Urinary bladder (tissue), 4 donors: ENCODE measurements at places on chromosomes 12 and 14.

DNA sequence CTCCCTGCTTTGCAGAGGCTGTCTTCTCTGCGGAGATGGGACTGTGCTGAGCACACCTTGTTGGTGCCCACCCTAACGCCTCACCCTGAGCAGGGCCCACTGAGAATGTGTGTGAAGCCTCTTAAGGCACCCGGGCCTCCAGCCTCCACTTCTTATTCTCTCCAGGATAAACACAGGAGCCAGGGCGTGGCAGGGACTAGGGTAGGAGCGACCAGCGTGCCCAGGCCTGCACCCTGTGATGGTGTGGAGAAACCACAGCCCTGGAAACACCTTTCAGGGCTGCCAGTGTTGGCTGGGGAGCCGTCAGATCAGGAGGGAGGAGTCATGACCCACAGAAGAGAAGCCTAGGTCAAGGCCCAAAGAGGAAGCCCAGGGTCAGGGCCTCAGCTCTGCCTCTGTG, 41.3 kb downstream of the VDR start:
- no peak for DNase-seq

DNA sequence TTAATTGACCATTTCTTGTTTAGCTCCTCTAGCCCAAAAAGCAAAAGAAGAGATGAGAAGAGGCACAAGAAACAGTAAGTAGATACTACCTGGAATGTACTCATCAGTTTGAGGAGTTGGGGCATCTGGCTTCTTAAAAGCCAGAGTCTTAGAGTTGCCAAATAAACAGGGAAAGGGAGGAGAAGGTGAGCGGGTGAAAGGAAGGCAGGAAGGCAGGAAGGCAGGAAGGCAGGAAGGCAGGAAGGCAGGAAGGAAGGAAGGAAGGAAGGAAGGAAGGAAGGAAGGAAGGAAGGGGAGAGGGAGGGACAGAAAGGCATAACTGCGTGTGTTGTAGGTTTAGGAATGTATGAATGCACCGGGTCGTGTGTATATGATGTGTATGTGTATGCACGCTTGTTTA, 56.7 kb upstream of the HSPB8 start:
- no peak for DNase-seq

- DNase-seq: no peak
These were observed 11.6 kb downstream of the BMAL2 start for GRCh38 chr12:27344246-27344645.

DNA sequence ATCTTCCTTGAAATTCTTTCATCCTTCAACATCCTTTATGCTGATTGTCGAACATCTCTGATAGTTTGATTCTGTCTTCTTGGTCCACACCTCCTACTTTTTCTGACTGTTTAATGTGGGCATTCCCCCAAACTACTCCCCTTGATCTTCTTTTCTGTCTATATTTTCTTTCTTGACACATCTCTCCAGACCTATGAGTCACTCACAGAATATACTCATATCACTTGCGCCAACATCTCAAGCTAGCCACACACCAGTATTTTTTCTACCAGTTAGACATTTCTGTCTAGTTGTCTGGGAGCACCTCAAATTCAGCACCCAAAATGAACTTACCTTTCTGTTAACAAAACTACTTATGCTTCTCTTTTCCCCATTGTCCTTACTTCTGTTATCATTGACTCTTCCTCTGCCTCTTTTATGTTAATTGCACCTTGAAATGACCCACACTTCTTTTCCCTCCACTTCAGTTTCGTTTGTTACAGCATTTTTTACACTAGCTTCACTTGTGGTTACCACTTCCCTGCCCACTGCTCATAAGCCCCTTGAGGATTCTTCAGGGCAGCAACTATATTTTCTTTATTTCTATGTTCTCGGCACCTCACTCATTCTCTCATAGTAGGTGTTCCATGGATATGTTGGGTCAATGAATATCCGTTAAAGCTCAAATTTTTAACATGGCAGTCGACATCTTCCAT, 33.5 kb downstream of the TSHR start:
- DNase-seq: no peak

DNA sequence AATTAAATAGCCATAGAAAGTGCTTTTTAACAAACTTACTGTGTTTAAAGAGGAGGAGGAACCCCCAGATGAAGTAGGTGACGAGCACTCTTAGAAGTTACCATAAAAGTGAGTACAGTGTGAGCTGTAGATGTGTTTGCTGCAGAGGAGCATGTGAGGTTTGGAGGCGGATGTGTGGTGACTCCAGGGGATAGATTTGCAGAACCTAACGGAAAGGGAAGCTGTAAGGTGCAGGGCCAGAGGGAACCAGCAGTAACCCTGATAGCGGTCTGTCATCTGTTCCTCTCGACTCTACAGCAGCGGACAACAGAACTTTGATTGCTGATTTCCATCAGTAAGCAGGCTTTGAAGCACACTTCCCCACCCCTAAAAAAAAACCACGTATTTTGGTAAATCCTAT, 5.2 kb downstream of the CALM1 start:
- DNase-seq: no peak

DNA sequence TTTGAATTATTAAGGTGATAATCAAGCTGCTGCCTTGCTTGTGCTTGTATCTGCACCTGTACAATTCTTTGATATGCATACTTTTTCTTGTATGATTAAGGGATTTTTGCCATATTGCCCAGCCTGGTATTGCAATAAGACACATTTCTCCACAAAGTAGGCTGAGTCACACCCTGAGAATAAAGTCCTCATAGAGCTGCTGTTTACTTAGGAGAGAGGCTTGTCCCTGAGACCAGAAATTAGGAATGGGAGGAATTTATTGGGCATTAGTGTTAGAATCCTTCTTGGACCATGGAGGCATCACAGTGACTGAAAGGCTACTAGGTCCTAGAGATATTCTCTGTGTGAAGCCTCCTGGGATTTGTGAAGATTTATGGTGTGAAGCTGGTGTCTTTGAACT, 506.8 kb upstream of the FBXO33 start:
- DNase-seq: no peak

DNA sequence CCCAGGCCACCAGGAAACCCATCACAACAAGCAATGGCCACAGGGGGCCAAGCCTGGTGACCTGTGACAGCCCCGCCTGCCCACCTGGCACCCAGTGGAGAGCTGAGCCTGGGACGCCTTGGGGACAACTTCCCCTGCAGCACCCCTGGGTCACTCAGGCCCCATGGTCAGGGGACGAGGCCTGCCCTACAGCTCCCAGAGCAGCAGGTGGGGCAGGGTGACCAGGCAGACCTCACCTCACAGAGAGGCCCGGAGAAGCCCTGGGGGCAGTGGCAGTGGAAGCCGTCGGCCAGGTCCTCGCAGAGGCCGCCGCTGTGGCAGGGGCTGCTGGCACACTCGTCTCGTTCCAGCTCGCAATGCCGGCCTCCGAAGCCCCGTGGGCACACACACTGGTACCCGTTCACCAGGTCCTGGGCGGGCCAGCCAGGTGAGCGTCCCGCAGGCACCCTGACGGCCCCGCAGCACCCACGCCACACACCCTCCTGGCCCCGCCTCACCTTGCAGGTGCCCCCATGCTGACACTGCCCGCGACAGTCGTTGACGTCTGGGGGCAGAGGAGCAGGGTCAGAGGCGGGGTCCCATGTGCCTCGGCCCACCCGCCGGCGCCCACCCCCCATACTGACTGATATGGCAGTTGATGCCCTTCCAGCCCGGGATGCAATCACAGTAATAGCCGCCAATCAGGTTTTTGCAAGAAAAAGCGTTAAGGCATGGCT, 18.1 kb downstream of the JAG2 start:
- DNase-seq: no peak

DNA sequence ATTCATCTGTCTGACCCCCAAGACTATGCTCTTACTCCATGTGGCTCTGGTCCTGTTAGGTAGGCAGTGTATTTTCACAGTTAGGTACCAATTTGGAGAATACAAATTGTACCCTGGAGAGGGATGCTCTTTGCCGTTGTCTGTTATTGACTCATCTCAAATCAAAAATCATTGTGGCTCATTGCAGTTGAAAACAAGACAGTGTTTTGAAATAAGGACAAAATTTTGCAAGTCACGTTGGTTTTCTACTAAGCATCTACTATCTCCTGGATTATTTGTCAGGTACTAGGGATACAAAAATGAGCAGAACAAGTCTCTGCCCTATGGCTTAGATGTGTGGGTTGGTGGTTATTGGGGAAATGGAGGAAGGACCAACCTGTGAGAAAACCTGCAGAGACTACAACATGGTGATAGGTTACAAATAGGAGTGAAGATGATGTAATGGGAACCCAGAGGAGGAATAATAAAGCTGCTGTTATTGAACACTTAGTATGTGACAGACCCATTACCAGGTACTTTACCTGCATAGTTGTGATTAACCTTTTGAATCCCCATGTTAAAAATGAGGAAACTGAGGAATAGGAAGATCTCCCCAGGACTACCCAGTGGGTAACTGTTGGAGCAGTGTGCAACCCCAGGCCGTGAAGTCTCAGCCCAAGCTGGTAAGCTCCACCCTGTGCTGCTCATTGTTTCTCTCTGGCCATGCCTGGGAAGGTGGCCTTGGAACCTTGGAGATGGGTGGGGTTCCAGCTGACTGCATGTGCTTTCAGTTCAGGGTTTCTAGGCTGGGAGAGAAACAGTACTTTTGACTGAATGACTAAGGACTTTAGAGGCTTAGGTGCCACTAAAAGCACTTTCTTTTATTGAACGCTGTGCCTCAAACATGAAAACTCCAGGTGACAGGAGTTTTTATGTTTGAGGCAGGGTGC, 72.9 kb upstream of the SRSF5 start:
- no peak for DNase-seq

DNA sequence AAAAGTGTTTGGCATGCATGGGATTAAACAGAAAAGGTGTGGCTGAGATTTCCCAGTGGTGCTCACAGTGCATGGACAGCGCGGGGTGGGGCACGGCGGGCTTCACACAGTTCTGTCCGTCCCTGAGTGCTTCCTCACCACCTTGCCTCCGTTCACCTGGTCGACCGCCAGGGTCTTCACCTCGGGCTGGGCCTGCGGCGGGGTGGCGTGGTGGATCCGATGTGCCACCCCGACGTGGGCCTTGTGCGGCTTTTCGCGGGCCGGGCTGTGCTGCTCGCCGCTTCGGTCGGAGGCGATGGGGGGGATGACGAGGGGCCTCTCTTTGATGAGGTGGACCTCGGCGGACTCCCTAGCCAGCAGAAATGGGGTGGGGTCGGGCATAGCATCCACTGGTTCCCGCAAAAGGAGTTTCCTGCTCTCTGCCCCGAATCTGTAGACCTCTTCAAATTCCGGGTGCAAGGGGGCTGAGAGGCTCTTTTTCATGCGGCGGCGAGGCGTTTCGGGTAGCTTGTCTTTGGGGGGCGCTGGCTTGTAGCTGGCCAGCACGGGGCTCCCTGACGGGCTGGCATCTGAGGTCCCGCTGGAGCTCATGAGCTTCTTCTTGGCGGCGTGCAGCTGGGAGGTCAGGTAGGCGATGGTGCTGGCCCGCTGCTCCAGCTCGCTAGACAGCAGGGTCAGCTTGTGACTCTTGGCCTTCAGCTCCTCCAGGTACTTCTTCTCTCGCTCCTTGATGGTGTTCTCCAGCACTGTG, 35.5 kb downstream of the CCDC92 start:
- no peak for DNase-seq

DNA sequence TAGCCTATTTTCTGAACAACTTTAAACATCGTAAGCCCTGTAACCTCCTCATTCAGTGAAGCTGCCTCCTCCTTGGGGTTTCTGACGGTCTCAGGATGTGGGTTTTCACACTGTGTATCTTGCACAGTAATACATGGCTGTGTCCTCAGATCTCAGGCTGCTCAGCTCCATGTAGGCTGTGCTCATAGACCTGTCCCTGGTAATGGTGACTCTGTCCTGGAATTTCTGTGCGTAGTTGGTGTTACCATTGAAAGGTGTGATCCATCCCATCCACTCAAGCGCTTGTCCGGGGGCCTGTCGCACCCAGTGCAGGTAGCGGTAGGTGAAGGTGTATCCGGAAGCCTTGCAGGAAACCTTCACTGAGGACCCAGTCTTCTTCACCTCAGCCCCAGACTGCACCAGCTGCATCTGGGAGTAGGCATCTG, 980.5 kb downstream of the TMEM121 start:
- no peak for DNase-seq

- DNase-seq: no peak
These were observed 210.9 kb upstream of the FKBP4 start for GRCh38 chr12:2583642-2584401.

DNA sequence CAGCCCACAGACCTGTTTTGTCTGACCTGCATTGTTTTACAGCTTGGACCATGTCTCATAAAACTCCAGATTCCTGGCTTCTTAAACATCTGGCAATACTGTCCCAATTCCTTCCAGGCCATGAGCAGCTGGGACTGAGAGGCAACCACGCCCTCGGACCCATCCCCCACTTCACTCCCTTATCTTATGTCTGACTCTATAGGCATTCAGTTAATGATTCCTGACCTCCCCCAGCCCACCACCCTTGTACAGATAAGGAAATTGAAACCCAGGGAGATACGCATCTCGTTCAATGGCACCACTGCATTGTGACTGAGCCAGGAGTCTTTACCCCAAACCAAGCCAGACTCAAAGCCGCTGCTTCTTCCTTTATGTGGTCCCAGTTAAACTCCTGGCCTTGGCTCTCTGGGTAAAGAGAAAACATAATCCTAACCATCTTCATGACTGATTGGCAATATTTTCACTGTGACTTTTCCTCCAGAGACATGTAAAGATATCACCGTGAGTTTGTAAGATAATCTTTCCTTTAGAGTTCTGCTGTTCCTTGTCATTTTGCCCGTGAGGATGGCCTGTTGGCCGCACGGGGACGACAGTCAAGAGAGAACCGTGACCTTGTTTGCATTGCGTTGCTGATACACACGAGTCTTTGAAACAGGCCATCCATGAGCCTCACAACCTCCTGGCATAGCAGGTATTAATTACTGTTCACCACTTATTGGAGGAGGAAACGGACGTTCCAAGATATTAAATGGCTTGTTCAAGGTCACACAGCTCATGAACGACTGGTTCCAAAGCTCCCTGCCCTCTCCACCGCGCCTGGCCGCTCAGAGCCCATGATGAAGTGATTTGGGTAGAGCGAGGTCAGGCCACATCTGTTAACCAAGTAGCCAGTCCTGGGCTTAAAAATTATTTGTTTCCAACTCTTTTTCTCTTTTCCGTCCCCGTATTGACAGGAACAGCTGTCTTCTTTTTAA, 39.4 kb downstream of the MAP1LC3B2 start:
- DNase-seq: no peak

DNA sequence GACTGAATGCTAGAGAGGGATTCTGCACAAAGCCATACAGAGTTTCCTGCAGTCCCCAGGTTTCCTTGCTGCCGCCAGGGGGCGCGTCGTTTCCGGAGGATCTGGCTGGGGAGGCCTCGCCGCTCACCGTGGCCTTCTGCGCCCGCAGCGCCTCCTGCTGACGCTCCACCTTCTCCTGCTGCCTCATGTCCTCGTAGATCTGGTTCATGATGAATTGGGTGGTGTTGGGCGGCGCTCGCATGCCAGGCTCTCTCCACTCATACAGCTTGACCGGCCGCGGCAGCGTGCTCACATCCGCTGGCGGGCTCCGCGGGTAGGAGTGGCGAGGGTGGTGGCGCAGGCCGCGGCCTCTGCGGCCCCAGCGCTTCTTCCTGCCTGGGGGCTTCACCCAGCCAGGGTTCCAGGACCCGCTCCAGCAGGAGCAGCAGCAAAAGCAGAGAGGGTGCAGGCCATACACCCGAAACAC, 987 bp downstream of the CCER1 start:
- DNase-seq: no peak
